Activated CD8-positive, alpha-beta memory T cell treated with anti-CD3 and anti-CD28 coated beads, Interleukin-2, amount 50 U/mL, for 48 hours (primary cell): ENCODE measurements at places on chromosomes 7 and 10.

DNA sequence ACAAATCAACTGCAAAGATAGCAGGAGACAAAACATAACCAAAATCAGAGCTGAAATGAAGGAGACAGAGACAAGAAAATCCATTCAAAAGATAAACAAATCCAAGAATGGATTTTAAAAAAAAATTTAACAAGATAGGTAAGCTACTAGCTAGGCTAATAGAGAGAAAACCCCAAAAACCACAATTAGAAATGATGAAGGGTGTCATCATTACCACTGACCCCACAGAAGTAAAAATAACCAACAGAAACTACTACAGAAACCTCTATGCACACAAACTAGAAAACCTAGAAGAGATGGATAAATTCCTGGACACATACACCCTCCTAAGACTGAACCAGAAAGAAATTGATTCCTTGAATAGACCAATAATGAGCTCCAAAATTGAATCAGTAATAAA lies 117.6 kb downstream of the DNAJC1 start:
- DNase-seq = no peak

- DNase-seq = no peak
Measured at GRCh38 chr7:116726713-116727431, 54.9 kb downstream of the MET start.

DNA sequence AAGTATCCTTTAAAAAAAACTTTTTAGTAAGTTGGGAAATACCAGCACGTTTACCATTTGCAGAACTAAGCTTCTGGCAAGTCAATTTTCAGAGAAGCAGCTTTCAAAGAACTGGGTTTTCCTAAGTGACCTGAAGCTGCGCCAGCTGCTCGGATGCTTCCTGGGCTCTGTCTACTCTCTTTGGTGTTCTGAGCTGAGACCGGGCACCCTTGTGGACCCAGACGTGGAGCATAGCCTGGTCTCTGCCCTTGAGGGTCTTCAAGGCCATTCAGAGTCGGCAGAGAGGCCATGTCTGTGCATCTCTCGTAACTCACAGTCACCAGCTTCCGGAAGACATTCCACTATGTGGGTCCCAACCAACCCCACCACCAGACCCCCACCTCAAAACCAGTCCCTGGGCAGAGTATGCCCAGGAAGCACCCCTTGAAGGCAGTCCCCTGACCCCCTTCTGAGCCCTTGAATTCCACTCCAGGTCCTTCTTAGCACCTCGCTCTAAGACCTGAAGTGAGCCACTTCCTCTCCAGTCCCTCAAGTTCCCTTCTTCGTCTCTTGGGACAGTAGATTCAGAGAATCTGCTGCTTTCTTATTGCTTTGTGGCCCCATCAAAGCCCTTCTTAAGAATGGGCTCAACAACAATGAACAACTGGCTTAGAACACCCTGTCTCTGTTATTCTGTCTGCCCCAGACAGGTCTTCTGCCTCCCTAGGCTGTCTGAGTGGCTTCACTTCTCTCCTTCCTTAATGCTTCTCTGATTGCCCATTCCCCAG lies 8.5 kb downstream of the CALML5 start:
- DNase-seq = no peak

GRCh38 chr7:31811650-31812461 lies 124.8 kb downstream of the PPP1R17 start:
- DNase-seq = no peak

GRCh38 chr10:31947144-31947926 lies 18.7 kb upstream of the ARHGAP12 start:
- DNase-seq = no peak

- no peak for DNase-seq
Measured at GRCh38 chr7:98216941-98217622, 5.8 kb downstream of the BHLHA15 start.
